ENCODE measurements at places on chromosomes 16 and 17. TPM values are rescaled to one million over a fixed set of nuclear protein-coding genes. Genes with fewer than 3 reads are reported as not detected.

The GP1BA gene
- total RNA-seq = not detected

The CYB5B gene
- total RNA-seq = 34.7 TPM

The TAC4 gene
- not detected for total RNA-seq

The NOL3 gene
- total RNA-seq = 87.7 TPM

The KRT31 gene
- not detected for total RNA-seq

The TBC1D3G gene
- not detected for total RNA-seq

The NOS2 gene
- total RNA-seq = 0.29 TPM

Measured in breast epithelium (tissue), 4 donors.